Foreskin keratinocyte (primary cell): ENCODE measurements at places on chromosomes 4 and X. TPM values are rescaled to one million over a fixed set of nuclear protein-coding genes. Genes with fewer than 3 reads are reported as not detected.

- no peak for DNase-seq
Observed at GRCh38 chrX:81890521-81890920, 688.6 kb downstream of the SH3BGRL start.

DNA sequence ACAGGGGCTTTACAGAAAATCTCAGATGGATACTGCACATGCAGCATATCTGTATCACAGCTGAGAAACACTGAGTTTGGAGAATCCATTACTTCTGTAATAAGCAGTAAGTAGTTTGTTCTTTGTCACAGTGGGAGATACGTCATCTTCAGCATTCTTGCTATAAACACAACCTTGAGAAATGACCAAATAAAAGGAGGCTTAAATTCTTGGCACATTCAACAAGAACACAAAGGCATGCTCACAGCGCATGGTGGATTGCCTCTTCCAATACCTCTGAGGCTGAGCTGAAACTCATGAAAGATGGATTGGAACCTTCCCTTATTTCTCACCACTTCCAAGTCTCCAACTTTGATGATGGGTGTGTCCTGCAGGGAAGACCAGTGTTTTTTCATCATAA, 54.5 kb downstream of the ANXA5 start:
- DNase-seq = no peak

- no peak for DNase-seq
Observed at GRCh38 chr4:140568507-140569306, at the start of gene UCP1. Gene UCP1, minus strand, starts transcription at chr4:140568961. Its CDS starts 232 bp downstream, at chr4:140568729.

DNA sequence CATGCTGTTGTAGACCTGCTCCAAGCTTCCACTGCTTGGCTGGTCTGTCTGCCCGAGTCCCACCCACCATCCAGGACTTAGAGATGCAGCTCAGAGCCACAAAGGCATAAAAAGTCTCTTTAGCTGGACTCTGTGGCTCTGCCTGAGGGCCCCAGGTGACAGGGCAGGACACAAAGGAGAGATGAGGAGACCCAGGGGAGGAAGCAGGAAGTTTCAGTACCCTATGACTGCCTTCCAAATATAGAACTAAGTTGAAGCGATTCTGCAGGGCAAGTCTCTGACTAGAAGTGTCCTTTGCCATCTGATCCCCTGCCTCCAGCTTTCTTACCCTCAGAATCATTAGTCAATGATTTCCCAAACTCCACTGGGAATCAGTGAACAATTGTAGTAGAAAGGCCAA, 11.2 kb upstream of the CXCR3 start:
- DNase-seq = no peak

GRCh38 chr4:107253090-107253489, 217.0 kb upstream of the DKK2 start:
- DNase-seq = no peak

The SEPTIN11 gene
- 67.5 and 75.3 TPM in 2 replicates for total RNA-seq

The PAGE4 gene
- total RNA-seq = not detected in 2 replicates

The HAND2 gene
- total RNA-seq = not detected in 2 replicates

The PPARGC1A gene
- not detected in 2 replicates for total RNA-seq

The NALF2 gene
- 0.95 and 2.0 TPM in 2 replicates for total RNA-seq
